ENCODE measurements at places on chromosomes 2 and 18.

GRCh38 chr18:8008033-8008432, 440.9 kb downstream of the PTPRM start:
- DNase-seq, result no peak

DNA sequence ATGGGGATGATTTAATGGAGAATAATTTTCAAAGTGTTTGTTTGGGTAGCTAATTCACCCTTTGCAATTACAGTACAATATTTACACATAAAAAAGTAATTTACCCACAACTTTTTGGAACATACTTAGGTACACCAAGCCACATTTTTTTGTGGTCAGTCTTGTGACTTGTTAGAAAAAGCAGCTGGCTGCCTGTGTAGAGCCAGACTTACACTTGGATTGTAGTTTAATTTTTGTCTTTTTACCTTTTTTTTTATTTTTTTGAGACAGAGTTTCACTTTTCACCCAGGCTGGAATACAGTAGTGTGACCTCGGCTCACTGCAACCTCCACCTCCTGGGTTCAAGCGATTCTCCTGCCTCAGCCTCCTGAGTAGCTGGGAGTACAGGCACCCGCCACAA, 45.4 kb downstream of the RALBP1 start:
- DNase-seq, result no peak

DNA sequence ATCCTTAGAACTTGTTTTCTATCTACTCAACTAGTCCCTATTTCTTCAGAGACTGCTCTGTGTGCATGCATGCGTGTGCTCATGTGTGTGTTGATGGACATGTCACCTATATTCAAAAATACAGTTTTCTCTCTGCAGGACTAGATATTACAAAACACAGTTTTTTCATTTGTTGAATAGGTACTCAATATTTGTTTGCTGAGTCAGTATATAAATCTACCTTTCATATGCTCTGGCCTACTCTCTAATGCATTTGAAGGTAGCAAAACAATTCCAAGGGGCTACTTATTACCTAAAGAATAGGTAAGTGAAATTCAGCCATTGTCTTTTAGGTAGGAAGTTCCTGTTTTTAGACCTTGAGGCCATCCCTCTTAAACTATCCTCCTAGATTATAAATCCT, 8.6 kb upstream of the UBE2E3 start:
- no peak for DNase-seq

DNA sequence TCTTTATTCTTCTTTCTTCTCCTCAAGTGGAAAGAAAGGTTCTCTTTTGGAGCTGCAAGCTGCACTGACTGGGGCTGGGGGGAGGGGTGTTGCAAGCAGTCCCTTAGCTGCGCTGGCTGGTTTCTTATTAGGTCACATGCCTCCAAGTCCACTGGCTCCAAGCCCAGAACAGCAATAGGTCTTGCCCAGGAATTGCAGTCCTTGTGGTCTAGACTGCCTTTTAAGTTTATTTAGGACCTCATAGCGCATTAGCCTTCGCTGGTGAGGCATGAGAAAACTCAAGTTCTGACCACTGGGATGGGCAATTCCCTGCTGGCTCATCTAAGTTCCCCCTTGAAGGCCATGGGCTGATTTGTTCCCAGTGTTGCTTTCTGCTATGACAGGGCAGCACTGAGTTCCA, 138.6 kb upstream of the SCN7A start:
- no peak for DNase-seq

DNA sequence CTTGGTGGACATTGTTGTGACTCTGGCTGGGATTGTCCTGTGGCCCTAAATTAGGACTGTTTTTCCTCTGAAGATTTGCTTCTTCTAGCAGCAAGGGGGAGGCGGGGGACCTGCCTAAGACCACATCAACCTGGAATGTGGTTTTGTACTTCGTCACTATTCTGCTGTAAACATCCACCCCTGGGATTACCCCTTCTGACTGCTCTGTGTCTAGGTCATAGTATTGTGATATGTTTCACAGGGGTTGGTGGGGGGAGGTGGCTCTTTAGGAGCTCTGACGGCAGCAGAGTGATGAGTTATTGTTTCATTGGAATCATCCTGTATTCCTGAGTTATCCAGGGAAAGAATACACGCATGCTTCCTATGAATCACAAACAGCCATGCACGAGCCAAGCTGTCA, 226.4 kb upstream of the MYT1L start:
- DNase-seq, result no peak

DNA sequence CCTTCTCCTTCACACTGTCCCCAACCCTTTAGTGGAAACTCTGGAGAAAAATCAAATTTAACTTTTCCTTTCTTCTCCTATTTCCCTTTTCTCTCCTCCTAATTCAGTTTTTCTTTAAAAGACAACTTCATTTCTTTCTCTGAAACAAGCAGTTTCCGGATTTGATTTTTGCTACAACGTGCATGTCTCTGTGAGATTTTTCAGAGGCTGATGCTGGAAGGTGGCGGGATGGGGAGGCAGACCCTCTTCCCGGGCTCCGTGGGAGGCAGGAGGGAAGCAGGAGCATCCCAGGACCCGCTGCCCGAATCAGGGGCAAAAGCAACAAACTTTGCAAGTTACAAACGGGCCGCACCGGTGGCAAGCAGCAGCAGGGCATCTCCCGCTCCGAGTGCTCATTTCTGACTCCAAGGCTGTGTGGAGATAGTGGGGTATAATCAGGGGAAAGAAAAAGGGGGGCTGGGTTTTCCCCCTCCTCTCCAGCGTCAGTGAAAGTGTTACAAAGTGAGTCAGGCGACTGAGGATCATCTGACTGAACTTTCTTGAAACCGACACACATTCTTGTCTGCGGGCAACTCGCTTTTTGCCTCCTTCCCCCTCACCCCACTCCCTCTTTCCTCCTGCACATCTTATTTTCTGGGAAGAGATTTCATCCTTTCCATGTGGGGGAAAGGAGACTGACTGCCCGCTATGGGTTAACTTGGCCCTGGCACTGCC, 6.4 kb downstream of the ZEB2 start:
- DNase-seq, result no peak

DNA sequence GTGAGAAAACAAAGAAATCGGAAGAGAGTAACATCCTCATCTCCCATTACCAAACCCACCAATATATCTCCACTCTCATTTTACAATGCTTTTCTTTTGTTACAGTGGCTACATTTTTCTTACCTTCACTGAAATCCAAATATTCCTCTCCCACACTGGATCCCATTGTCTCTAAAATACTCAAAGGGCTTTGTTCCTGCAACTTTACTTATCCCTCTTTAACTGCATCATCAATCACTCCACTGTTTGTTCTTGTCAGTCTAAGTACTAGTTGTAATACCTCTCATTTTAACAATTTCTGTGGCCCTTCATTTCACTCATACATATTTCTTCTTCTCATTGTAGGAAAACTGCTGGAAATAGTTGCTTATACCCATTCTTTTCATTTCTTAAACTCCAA, 464.2 kb upstream of the PIK3C3 start:
- no peak for DNase-seq

DNA sequence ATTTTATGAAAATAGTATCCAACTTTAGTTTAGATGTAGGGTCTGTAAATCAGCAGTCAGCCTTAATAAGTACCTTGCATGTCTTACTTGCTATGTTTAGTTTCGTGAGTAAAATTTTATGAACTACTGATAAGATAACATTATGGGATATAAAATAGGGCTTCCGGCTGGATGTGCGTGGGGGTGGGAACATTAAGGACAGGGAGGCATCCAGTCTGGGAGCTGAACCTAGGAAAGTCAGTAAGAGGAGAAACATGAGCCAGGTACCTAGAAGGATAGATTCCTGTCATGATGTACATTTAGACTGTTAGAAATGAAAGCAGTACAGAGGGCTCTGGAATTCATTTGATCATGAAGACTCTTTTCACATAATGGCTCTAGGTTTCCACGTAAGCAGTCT, 12.7 kb upstream of the KCNJ13 start:
- peak; percentile 9 for DNase-seq

DNA sequence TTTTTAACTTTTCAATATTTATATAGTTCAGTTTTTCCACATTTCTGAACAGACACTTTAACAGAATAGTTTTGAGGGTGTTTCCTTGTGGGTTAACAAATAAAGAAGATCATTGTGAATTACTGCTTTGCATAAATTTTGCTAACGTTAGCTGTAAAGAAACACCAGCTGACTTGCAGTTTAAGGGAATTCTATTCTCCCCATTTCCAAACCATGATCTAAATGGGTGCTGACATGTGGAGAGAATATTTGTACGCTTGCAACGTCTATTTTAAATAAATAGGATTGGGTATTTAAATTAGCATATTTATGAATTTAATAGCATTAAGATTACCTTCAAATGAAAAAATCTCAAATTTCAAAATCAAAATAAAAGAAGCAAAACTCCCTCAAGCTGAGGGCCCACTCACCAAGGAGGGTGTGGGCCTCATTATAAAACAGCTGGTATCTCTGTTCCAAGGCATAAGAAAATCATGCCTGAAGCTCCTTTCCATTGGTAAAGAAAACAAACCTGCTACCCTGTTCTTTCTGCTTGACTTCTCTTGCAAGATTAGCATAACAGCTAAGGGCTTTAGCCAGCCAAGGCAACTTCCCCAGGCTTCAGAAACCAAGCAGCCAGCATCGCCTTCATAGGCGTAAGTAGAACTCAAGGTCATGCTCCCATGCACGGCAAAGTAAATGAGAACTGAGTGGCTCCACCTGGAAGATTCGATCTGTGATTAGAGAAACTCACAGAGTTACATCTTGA, 3.2 kb downstream of the MRO start:
- DNase-seq, result no peak

Measured in HEK293T (cell line).